ENCODE measurements at places on chromosomes 5 and 9. TPM values are rescaled to one million over a fixed set of nuclear protein-coding genes. Genes with fewer than 3 reads are reported as not detected.

GRCh38 chr5:177495243-177496060, 2.0 kb downstream of the PDLIM7 start:
- peak; percentile 92 for DNase-seq
- H3K4me3 ChIP-seq, result peak overlapping the region; percentile 89
- peaks cover 80% of the 10 kb centered on the region for H3K4me1 ChIP-seq
- H3K27ac ChIP-seq, result peak overlapping the region; percentile 94
- H3K27me3 ChIP-seq, result peaks cover 4% of the 10 kb centered on the region
- H3K36me3 ChIP-seq, result peaks cover 40% of the 10 kb centered on the region

GRCh38 chr5:133639850-133640528, 27.6 kb upstream of the FSTL4 start:
- no peak overlapping the region for H3K4me3 ChIP-seq
- no peaks in the 10 kb centered on the region for H3K27me3 ChIP-seq
- H3K36me3 ChIP-seq, result no peaks in the 10 kb centered on the region
- DNase-seq, result no peak

The IARS1 gene
- 96.3 TPM for total RNA-seq

DNA sequence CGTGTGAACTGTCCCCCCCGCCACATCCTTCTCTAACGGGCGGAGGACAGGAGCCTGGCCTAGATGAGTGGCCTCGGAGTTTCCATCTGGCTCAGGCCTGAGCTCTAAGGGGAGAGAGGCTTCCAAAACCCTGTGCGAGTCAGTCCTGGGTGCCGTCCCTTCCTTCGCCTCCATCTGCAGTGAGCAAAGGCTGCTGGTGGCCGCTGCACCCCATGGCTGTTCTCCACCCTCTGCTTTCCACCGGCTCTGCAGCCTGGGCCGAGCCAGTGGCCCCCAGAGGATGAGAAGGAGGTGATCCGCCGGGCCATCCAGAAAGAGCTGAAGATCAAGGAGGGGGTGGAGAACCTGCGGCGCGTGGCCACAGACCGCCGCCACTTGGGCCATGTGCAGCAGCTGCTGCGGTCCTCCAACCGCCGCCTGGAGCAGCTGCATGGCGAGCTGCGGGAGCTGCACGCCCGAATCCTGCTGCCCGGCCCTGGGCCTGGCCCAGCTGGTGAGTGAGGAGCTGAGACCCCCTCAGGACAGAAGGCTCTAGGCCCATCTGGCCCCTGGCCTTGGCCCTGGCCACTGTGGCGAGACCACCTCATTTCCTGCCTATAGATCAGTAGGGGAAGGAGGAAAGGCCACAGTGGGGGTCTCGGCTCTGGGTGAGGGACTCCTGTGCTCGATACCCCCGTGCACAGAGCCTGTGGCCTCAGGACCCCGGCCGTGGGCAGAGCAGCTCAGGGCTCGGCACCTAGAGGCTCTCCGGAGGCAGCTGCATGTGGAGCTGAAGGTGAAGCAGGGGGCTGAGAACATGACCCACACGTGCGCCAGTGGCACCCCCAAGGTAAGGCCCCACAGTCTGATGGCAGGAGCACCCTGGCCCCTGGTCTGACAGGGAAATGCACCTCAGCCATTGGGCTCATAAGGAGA, 3.0 kb downstream of the PKN3 start:
- H3K27ac ChIP-seq, result peak overlapping the region; percentile 51
- peaks cover 13% of the 10 kb centered on the region for H3K36me3 ChIP-seq
- no peak overlapping the region for H3K4me3 ChIP-seq
- peaks cover 29% of the 10 kb centered on the region for H3K4me1 ChIP-seq

- H3K27ac ChIP-seq, result no peak overlapping the region
- no peaks in the 10 kb centered on the region for H3K4me1 ChIP-seq
- no peak for DNase-seq
- H3K36me3 ChIP-seq, result no peaks in the 10 kb centered on the region
These were observed 102.3 kb downstream of the SYK start for GRCh38 chr9:90903766-90904424.

- peak overlapping the region; percentile 84 for H3K4me3 ChIP-seq
- no peaks in the 10 kb centered on the region for H3K27me3 ChIP-seq
- DNase-seq, result no peak
- peaks cover 11% of the 10 kb centered on the region for H3K4me1 ChIP-seq
These were observed 597 bp upstream of the CENPH start for GRCh38 chr5:69188811-69189161.

DNA sequence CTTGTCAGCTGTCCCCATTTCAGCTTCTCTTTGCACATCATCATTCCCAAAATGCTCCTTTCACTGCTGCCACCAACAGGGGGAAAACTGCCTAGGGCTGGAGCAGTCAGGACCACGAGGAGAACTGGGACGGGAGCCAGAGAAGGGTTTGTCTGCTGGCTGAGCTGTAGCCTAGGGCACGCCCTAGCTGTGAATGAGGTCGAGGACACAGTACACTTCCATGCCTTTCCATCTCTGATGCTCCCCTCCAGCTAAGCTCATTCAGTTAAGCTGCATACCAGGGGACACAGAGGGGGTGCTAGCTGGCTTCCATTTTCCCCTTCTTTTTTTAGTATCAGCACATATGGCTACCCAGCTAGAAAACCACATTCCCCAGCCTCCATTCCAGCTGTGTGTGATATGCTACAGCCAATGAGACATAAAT, 64.7 kb downstream of the STK10 start:
- H3K27ac ChIP-seq, result no peak overlapping the region
- H3K27me3 ChIP-seq, result no peaks in the 10 kb centered on the region
- peaks cover 10% of the 10 kb centered on the region for H3K4me1 ChIP-seq
- DNase-seq, result peak; percentile 89

GRCh38 chr9:89562186-89562814, 42.5 kb upstream of the GADD45G start:
- H3K4me3 ChIP-seq, result no peak overlapping the region
- peaks cover 9% of the 10 kb centered on the region for H3K27me3 ChIP-seq
- DNase-seq, result no peak
- H3K4me1 ChIP-seq, result no peaks in the 10 kb centered on the region

- no peak for DNase-seq
- H3K4me3 ChIP-seq, result no peak overlapping the region
- H3K27ac ChIP-seq, result no peak overlapping the region
- H3K4me1 ChIP-seq, result no peaks in the 10 kb centered on the region
- H3K27me3 ChIP-seq, result no peaks in the 10 kb centered on the region
- no peaks in the 10 kb centered on the region for H3K36me3 ChIP-seq
These were observed 33.2 kb upstream of the CYFIP2 start for GRCh38 chr5:157232706-157233105.

The SHISAL2B gene
- 0.98 TPM for total RNA-seq

GRCh38 chr9:137149942-137150616, 11.1 kb downstream of the GRIN1 start:
- no peak overlapping the region for H3K27ac ChIP-seq
- no peak for DNase-seq
- no peaks in the 10 kb centered on the region for H3K36me3 ChIP-seq

Measured in muscle of leg (tissue), 16 donors.